ENCODE measurements at places on chromosomes 2 and 18.
A peak's percentile ranks its signal among the peaks of the same experiment; 100 is the strongest.

DNA sequence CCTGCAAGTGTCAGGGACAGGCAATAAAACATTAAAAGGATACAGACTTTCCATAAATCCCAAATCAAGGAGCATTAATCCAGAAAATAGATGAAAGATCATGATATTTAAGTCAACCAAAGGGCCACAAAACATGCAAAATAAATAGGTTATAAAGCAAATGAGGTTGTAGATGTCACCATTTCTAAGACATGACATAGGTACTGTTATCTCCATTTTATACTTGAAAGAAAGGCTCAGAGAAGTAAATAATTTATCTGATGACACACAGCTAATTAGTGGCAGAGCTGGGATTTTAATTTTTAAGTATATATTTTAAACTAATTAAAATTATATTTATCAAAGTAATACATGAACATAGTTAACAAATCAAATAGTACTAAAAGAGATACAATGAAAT lies 301.8 kb downstream of the AGPS start:
- no peak for DNase-seq

- DNase-seq: no peak
These were observed 1.7 kb downstream of the APOB start for GRCh38 chr2:21041943-21042707.

GRCh38 chr2:238256594-238257104 lies 16.8 kb upstream of the HES6 start:
- peak; percentile 51 for DNase-seq

DNA sequence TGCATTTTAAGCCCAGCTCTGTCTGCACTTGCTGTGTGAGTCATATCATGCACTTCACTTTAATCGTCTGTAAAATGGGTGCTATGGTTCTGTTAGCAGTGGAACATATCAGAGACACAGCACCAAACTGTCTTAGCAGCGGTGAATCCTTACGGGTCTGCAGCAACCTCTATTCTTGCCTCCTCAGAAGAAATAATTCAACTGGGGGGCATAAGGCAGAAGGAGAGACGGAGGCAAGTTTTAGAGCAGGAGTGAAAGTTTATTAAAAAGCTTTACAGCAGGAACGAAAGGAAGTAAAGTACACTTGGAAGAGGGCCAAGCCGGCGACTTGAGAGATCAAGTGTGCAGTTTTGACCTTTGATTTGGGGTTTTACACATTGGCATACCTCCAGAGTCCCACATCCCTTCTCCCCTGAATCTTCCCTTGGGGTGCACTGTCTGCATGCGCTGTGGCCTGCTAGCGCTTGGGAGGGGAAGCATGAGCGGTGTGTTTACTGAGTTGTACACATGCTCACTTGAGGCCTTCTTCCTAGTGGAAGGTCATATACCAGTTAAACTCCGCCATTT lies 109.8 kb downstream of the DDX1 start:
- DNase-seq: no peak

GRCh38 chr18:51196811-51197660 lies 445 bp downstream of the MEX3C start:
- peak; percentile 48 for DNase-seq

GRCh38 chr2:106863387-106863786 lies 22.6 kb downstream of the ST6GAL2 start:
- DNase-seq: no peak

GRCh38 chr2:70328921-70329561 lies 27.2 kb upstream of the FAM136A start:
- DNase-seq: no peak

DNA sequence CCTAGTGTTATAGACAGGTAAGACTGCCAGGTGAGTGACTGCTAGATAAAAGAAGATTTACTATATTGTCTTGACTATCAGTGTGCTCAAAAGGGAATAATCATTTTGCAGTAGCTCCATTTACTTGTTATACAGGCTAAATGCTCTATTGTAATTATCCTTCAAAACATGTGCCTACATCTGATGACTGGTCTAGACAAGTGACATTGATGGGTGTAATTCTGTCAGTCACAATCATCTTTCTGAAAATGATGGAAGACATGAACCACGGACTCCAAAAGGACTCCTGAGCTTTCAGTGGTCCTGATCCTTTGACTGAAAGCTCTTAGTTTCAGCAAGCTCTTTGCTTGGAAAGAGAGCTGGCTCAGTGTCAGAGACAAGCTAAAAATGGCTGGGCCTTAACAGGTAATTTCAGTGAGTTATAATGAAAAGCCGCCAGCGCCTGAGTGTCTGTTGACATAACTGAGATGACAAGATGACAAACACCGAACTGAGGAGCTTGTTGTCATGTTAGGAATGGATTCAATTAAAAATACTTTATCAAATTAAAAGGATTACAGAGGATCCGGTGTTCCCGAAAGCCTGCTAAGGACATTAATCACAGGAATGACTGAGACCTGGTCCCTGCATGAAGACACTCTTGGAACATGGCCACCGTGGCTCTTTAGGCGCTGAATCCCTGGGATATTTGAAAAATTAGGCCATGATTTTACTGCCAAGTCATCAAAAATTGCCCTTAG lies 141.7 kb downstream of the CMPK2 start:
- peak; percentile 18 for DNase-seq

- no peak for DNase-seq
These were observed 505 bp downstream of the FOXI3 start for GRCh38 chr2:88451811-88452564.

GRCh38 chr2:100861340-100861739 lies 41.4 kb downstream of the NPAS2 start:
- DNase-seq: no peak

GRCh38 chr2:67773851-67774250 lies 289.0 kb downstream of the C1D start:
- DNase-seq: peak; percentile 25

- peak; percentile 14 for DNase-seq
These were observed 160.1 kb upstream of the LRP1B start for GRCh38 chr2:142290931-142291330.

DNA sequence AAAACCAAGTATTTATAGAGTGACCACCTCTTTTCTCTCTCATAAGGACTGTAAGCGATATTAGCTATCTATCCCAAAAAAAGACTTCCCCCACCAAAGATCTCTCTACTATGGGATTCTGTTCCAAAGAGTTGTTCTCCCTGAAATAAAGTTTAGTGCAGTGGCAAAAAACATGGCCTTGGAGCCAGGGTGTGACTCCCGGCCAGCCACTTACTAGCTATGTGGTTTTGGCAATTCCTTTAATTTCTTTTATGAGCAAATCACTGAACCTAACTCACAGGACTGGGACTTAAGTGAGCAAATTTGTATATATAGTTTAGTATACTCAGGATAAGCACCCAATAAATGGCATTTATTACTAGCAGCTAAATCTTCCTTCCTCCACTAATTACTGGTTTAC lies 42.6 kb downstream of the SESTD1 start:
- DNase-seq: no peak

DNA sequence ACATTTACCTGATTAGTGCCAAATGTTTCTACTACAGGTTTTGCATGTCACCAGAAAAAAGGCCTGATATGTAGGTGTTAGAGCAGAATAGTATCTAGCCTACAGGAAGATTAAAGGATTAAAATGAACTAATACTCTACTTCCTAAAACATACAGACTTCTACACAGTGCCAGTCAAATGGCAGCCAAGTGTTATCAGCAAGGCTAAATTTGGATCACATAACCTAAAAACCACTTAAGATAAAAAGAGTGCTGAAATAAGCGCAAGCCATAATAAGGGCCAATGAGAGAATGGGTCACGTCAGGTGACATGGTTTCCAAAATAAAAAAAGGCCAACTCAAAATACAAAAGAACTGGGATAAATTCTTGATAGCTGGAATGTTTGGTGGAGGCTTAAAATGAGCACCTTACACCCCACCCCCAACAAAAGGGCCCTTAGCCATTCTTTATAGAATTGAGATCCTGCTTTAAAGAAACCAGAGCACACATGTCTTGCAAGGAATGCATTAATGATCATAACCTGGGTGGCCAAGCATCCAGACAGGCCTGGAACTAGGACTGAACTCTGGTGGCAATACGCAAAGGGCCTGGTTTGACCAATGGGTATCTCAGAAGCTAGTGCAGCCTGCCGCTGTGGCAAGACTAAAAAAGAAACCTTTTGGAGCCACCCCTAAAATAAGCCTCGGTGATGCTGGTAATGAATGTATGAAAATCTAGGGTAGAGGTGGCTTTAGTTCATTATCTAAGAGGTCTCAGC lies 32.4 kb downstream of the IRS1 start:
- DNase-seq: no peak

GRCh38 chr18:38367473-38367872 lies 801.9 kb upstream of the CELF4 start:
- DNase-seq: no peak

- DNase-seq: peak; percentile 31
These were observed 126.2 kb upstream of the LGALSL start for GRCh38 chr2:64327510-64328414.

DNA sequence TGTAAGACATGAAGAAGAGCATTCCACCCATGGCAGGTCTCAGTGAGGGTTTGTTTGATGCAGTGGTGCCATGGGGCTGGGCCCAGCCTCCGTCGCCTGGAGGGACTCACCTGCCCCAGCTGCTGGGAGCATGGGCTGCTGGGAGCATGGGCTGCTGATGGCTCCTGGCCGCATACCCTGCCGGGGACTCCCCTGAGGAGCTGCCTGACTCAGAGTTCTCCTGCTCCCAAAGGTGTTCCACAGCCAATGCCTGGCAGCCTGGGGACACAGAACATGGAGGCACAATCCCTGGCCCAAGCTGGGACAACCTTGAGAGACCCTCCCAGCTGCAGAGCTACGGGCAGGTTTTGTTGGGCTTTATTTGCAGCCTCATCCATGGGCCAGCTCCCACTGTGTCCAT lies 108.4 kb downstream of the COPS8 start:
- DNase-seq: no peak

- DNase-seq: no peak
These were observed 124.8 kb downstream of the C1D start for GRCh38 chr2:67938053-67938452.

DNA sequence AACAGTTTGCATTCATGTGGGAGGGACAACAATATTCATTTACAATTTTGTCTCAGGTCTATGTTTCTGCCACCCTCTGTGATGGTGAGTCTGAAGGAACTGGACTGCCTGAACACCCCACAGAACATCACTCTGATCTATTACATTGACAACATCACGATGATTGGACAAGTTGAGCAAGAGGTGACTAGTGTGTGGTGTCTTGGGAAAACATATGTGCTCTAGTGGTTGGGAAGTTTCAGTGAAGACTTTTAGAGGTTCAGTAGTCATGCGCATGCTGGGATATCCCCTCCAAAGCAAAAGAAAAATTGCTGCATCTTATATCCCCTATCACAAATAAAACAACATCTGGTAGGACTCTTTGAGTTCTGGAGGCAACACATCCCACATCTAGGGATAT lies 18.6 kb upstream of the CTLA4 start:
- no peak for DNase-seq

DNA sequence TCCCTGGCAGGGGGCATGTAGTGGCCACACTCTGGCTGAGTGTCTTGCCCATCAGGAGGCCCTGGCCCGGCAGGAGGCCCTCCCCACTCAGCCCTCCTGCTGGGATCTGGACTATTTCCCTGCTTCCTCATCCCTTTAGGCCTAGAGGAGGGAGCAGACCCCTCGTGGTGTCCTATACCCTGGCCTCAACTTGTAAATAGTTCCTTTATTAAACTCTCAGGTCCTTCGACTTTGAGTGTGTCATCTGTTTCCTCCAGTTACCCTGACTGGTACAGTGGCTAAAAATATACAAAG lies 166.7 kb upstream of the GLI2 start:
- no peak for DNase-seq

DNA sequence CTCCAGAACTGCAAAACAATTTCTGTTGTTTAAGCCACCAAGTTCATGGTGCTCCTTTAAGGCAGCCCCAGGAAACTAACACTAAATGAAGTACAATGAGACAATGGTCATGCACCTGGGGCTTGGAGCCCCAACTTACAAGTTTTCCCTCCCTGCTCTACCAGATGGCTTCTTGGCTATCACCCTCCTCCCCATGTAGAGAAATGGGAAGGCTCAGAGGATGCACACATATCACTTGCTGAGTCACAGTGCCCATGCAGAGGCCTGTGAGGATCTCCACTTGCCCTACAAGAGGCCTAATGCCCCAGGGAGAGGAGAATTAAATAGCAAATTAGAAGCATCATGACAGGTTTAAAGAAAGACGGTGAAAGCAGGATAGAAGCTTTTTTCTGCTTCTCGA lies 270.9 kb downstream of the TTC32 start:
- no peak for DNase-seq

DNA sequence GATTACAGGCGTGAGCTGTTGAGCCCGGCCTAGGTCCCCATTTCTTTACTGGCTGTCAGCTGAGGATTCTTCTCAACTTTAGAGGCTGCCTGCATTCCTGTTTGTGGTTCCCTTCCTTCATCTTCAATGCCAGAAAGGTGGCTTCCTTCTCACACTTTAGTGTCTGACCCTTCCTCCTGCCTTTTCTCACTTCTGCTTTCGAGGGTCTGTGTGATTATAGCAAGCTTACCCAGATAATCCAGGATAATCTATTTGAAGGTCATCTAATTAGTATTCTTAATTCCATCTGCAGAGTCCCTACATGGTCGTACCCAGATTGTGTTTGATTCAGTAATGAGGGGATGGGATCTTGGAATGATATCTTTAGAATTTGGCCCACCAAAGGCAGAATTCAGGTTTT lies 157.4 kb downstream of the TANC1 start:
- no peak for DNase-seq

GRCh38 chr2:44397447-44398175 lies 35.9 kb downstream of the CAMKMT start:
- peak; percentile 15 for DNase-seq

GRCh38 chr2:47521666-47522285 lies 118.8 kb downstream of the MSH2 start:
- DNase-seq: no peak

DNA sequence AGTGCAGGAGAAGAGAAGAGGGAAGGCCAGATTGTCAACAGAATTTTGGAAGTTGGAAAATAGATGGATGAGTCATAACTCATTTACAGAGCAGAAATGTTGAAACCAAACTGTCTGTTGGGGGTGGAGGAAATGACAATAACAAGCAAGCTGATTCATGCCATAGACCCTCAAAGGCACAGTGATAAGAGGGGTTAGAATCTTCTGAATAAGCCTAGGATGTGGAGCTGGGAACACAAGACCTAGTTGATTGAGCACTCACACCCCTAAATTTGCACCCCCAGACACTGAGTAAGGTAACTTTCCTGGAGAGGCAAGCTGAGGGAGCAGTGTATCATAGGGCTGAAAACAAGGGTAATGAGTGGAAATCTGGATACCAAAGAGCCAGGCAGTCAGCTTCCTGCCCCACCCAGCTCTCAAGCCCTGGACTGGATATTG lies 141.4 kb downstream of the SCG2 start:
- DNase-seq: peak; percentile 75

All from fibroblast of upper back skin (primary cell).